ENCODE measurements at places on chromosomes 5 and 9.

- DNase-seq = no peak
These were observed 1020.4 kb upstream of the WWC1 start for GRCh38 chr5:167271081-167271480.

DNA sequence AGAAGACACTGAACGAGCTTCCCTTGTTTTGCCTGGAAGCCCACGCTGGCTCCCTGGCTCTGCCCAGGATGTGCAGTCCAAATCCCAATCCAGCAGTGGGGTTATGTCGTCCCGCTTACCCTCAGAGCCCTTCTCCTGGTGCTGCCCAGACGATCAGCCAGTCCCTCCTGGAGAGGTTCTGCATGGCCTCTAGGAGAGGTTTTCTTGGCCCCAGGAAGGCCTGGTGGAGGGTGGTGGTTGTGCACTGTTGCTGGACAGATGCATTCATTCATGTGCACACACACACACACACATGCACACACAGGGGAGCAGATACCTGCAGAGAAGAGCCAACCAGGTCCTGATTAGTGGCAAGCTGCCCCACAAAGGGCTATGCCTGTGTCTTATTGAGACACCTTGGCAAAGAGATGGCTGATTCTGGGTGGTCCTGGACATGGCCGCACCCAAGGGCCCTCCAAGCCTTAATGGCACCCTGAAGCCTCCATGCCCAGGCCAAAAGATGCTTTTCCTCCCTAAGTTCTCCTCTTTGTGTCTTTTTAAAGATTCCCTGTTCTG, 10.5 kb upstream of the OLFM1 start:
- no peak for DNase-seq

- no peak for DNase-seq
These were observed 298.7 kb upstream of the KCNN2 start for GRCh38 chr5:114062932-114063867.

DNA sequence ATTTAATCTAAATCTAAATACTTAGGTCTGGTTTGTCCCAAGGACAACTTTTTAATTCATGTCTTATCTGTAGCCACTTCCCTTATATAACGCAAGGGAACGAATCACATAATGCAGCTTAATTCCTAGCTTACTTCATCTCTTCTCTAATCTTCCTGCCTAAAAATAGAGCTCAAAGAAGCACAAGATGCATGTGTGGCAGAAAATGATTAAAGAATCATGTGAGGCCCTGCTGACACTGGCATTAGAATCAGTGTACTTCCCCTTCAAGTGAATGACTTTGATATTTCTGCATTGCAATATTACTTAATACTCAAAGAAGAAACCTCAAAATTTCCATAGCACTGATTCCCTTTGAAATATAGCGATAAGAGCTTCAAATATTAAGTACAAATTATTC, 317.9 kb upstream of the FTMT start:
- no peak for DNase-seq

- no peak for DNase-seq
These were observed 54.4 kb downstream of the GLRA1 start for GRCh38 chr5:151870271-151870670.

DNA sequence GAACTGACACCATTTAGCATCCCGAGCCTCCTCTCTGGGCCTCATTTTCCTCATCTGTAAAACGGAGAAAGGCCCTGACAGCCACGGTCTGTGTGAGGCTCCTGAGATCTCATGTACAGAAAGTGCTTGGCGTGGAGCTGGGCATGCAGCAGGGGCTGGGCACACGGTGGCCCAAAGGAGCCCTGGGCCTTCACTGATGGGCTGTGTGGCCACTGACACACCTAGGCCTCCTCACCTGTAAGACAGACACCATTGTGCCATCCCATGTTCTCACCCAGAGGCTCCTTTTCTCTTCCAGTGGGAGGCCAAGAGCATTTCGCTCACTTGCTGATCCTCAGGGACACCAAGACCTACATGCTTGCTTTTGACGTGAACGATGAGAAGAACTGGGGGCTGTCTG, 1.6 kb downstream of the ORM1 start:
- DNase-seq = no peak

DNA sequence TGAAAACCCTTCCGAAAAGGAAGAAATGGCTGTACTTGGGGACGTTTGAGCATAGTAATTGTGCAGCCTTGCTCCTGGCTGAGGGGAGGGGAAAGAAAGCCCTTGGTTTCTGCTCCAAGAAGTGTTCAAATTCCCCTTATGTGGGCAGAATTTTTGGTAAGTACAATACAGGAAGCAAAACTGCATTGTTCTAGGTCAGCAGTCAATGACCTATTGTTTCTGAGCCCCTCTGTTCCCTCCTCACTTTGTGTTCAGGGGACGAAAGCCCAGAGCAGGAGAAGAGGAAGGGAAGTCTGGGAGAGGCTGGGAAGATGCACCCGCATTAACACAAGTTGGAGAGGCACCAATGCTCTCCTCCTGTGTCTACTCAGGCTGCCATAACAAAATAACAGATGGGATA, 11.9 kb downstream of the BASP1 start:
- DNase-seq = no peak

- DNase-seq = no peak
These were observed 1.4 kb upstream of the SPAAR start for GRCh38 chr9:35907711-35908503.

DNA sequence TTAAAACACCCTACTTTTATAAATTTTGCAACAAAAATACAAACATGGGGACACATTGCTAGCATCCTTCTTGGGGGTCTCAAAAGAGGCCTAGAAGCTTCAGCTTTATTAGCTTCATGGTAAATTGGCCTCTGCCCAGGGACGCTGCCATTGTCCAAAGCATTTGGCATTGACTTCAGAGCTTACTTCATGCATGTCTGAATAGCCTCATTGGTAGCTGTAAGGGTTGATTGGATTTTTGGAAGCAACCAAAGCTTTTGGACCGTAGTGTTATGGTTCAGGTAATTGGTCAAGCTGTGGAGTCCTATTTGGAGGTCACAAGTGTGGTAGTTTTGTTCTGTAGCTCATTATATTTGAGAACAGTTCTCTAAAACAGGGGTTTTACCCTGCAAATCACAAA, 411.7 kb upstream of the SLC24A2 start:
- no peak for DNase-seq

- no peak for DNase-seq
These were observed 38.0 kb upstream of the UBTD2 start for GRCh38 chr5:172321593-172321992.

DNA sequence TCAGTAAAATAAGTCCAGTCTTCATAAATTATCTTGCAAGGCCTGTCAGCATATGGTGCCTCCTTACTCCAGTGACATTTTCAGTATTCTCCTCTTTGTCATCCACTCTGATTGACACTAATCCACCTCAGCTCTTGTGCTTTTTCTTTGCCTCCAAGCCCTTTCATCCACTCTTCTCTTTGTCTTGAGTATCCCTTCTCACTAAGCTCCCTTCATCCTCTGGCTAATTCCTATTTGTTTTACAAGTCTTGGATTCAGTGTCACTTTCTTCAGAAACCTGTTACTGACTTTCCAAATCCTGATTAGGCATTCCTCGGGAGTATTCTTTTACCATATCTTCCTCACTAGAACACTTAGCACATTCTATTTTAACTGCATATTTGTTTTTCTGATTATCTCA, 100.6 kb upstream of the VCAN start:
- DNase-seq = no peak

DNA sequence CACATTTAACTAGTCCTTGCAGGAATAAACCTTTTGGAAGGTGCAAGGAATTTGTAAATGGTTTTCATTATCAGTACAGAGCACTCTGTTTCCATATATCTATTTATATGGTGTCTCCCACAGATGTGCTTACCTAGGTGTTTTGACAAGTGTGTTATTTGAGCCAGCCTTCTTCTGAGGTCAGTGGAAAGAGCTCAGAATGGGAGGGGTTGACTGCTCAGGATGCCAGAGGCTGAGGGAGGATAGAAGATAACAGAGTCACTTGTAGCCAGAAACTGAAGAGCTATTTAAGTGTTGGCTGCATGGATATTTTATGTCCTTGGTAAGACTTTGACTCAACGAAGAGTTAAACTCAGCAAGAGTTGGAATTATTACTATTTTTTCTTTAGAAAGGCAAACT, 5.0 kb downstream of the CMYA5 start:
- no peak for DNase-seq

DNA sequence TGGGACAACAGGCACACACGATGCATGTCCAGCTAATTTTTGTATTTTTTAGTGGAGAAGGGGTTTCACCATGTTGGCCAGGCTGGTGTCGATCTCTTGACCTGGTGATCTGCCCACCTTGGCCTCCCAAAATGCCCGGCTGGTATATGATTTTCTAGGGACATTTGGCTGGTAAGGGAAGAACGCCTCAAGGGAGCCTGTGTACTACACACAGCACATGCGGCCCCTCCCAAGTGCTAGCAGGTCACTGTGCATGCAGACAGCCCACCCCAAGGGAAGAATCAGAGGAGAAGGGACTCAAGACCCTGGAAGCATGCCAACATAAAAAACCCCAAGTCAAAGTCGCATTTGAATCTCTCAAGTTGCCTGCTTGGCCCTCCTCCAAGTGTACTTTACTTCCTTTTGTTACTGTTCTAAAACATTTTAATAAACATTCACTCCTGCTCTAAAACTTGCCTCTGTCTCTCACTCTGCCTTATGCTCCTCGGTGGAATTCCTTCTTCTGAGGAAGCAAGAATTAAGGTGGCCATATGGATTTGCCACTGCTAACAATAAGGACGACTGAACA, 24.3 kb upstream of the OTULINL start:
- DNase-seq = no peak

DNA sequence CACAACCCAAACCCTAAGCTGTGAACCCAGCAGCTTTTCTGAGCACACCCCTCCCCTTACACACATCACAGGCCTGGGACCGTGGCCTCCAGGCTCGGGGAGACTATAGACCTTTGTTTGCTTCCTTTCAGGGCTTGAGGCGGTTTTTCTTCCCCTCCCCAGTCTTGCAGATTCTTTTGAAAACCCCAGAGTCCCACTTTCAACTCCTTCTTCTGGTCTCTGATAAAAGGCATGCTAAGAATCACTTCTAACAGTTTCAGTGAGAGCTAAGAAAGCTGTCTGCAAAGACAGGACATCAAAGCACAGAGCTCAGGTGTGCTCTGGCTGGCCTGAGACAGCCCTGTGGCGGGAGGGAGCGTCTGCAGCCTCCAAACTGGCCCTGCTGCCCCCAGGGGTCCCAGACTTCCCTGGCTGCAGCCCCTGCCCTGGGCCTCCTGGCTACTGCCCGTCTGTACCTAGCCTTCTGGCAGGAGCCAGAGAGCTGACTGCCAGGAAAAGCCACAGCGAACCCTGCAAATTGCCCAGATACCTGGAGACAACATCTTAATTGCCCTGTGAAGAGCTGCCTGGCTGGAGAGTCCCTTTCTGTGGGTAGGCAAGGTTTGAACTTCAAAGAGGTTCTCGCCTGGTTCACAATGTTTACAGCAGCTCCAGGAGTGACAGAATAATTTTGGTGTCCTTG, 138.9 kb downstream of the GADD45G start:
- no peak for DNase-seq

DNA sequence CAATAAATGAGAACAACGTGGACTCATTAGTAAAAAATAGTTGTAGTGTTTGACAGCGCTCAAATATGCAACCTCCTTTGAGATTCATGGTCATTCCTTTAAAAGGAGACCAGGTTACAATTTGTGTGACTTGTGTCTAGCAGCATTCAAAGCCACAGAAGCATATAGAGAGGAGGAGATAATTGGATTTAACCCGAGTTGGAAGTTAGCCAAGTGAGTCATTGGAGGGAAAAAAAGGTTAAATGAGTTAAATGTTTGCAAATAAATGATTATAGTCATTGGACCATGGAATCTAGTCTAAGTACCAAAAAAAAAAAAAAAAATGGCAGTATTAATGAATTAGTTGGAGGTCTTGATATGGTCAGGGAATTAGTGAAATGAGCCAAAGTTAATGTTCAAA, 90.9 kb downstream of the ITGA1 start:
- no peak for DNase-seq

GRCh38 chr9:14323083-14323971, 9.4 kb upstream of the NFIB start:
- no peak for DNase-seq

- no peak for DNase-seq
These were observed 134.7 kb upstream of the ZNF608 start for GRCh38 chr5:124880903-124881697.

GRCh38 chr5:66565878-66566277, 30.3 kb upstream of the MAST4 start:
- DNase-seq = no peak

- no peak for DNase-seq
These were observed 810.2 kb downstream of the EFNA5 start for GRCh38 chr5:106860398-106861044.

DNA sequence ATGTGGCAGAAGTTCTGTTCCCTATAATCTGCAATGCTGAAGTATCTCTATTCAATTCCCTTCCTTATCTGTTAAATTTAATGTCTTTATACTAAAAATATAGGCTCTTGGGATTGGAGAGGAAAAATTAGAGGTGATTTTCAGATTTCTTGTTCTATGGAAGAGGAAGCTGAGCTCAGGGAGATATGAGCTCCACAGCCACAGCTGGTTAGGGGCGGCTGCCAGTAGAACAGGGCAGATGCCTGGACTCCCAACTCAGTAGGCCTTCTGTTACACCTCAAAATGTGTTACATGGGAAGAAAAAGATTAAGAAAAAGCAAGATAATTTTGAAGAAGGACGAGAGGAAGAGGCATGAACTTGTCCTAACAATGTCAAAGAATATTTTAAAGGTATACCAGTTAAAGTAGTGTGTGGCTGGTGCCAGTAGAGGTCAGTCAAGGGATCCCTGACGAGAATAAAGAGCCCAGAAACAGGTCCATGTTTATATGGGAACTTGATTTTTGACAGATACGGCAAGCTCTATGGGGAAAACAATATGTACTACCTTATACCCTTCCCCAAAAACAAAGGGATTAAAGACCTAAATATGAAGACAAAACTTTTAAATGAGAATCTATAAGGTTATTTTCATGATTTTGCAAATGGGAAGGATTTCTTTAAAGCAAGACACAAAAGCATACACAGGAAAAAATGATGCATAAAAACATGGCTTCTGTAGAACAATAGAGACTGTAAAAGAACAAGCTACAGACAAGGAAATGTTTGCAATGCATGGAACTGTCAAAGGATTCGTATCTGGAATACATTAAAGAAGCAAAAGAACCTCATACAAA, 28.7 kb downstream of the DNAJC21 start:
- DNase-seq = no peak

GRCh38 chr9:119634006-119634405, 264.8 kb upstream of the BRINP1 start:
- no peak for DNase-seq

- DNase-seq = no peak
These were observed 33.4 kb upstream of the FCHO2 start for GRCh38 chr5:72922422-72922821.

DNA sequence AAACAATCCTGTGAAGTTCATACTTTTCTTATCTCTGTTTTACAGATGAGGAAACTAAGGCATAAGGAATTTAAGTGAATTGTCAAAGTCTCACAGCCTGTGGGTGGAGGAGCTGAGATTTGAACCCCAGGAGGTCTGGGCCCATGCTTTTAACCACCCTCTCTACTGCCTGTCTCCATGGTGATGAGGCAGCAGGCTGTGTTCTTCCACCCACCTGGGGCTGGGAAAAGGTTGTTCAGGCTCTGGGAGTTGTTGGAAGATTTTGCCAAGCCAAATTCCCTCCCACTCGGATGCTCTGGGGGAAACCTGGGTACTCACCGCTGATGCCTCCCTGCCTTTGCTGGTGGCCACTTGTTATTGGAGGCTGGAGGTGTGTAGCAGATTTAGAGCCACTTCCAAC, 18.3 kb upstream of the SYNPO start:
- no peak for DNase-seq

GRCh38 chr5:115170929-115171510, 1.3 kb upstream of the TRIM36 start:
- no peak for DNase-seq

- no peak for DNase-seq
These were observed 128.5 kb downstream of the VPS13A start for GRCh38 chr9:77305622-77306400.

Data from stimulated activated CD8-positive, alpha-beta memory T cell treated with anti-CD3 and anti-CD28 coated beads, Interleukin-4, amount 100 ng/mL, for 24 hours (primary cell).